Thymus (tissue), 14 donors: ENCODE measurements at places on chromosomes 6 and 20. TPM values are rescaled to one million over a fixed set of nuclear protein-coding genes. Genes with fewer than 3 reads are reported as not detected.

Gene ADA
- polyA plus RNA-seq: 61.1 TPM

Gene ZNF391
- 1.7 TPM for polyA plus RNA-seq

Gene MUC21
- 0.27 TPM for polyA plus RNA-seq

Gene HLA-DRB1
- 685 TPM for polyA plus RNA-seq

Gene ADGB
- polyA plus RNA-seq: 0.18 TPM

Gene HDGFL1
- polyA plus RNA-seq: under 0.01 TPM

Gene HSPA1L
- polyA plus RNA-seq: 2.4 TPM

Gene SCUBE3
- 0.14 TPM for polyA plus RNA-seq

Gene CD24
- polyA plus RNA-seq: 71.5 TPM

DNA sequence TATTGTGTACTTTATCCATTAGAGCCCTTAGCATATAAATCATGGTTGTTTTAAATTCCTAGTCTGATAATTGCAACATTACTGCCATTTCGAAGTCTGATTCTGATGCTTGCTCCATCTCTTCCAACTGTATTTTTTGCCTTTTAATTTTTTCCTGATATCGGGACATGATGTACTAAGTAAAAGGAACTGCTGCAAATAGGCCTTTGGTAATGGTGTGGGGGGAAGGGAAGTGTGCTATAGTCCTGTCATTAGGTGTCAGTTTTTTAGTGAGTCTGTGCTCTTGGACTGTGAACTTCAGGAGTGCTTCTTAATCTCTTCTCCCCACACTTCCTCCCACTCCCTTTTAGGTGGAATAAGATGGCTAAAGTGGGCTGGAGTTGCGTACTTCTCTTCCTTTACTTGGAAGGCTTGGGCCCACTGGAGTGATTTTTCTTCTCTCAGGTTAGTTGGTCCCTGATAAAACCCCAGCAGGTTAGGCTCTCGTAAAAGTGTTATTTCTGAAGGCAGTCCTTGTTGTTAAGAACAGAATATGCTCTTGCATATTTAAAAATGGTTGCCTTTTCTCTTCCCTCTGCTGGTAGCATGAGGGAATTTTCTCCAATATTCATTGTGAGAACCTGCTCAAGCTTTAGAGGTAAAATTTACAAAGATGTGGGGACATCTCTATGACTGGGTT, 18.1 kb downstream of the STXBP5 start:
- H3K4me3 ChIP-seq: no peak overlapping the region
- peaks cover 5% of the 10 kb centered on the region for H3K36me3 ChIP-seq
- no peaks in the 10 kb centered on the region for H3K4me1 ChIP-seq
- no peak overlapping the region for H3K27ac ChIP-seq
- DNase-seq: no peak

GRCh38 chr20:49672096-49672664, 41.5 kb downstream of the B4GALT5 start:
- no peaks in the 10 kb centered on the region for H3K27me3 ChIP-seq
- H3K27ac ChIP-seq: no peak overlapping the region
- H3K36me3 ChIP-seq: no peaks in the 10 kb centered on the region
- H3K4me3 ChIP-seq: no peak overlapping the region
- no peak for DNase-seq

DNA sequence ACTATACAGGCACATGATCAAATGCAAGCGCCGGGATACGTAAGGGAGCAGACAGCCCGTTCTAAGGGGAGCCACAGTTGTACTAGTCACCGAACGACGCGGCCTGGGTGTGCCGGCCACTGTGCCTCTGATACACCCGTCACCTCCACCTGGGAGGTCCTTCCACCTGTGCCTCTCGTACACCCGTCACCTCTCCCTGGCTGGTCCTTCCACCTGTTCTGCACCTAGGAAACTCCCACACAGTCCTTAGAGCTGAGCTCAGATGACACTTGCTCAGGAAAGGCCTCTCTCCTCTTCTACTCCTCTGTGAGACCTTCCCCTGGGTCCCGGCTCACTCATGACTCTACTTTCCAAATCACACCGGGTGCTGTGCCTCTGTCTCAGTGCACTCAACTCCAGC, 245.0 kb downstream of the TTLL2 start:
- H3K27me3 ChIP-seq: no peaks in the 10 kb centered on the region
- H3K27ac ChIP-seq: no peak overlapping the region
- H3K4me1 ChIP-seq: no peaks in the 10 kb centered on the region

DNA sequence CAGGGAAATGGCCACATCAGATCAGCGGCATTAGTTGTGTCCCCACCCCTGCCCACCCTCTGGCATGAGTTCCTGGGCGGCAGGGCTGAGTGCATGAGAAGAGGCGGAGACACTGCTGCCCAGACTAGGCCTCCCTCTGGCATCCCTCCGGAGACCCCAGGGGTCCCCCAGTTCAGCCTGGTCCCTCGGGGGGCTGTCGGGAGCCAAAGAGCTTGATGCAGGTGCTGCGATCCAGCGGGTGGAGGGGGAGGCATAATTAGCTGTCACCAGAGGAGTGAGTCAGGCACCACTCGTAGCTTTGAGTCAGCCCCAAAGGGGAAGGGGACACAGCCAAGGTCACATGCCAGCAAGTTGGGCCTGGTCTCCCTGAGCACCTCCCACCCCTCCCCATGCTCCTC, 34.5 kb downstream of the DLGAP4 start:
- H3K4me3 ChIP-seq: no peak overlapping the region
- H3K36me3 ChIP-seq: no peaks in the 10 kb centered on the region
- no peak for DNase-seq
- no peaks in the 10 kb centered on the region for H3K4me1 ChIP-seq
- H3K27me3 ChIP-seq: no peaks in the 10 kb centered on the region

- no peaks in the 10 kb centered on the region for H3K27me3 ChIP-seq
- peaks cover 10% of the 10 kb centered on the region for H3K4me1 ChIP-seq
- H3K4me3 ChIP-seq: no peak overlapping the region
- H3K36me3 ChIP-seq: no peaks in the 10 kb centered on the region
- DNase-seq: no peak
These were observed 57.7 kb downstream of the NFATC2 start for GRCh38 chr20:51484831-51485230.

- H3K4me1 ChIP-seq: no peaks in the 10 kb centered on the region
- no peak overlapping the region for H3K4me3 ChIP-seq
- DNase-seq: no peak
- no peaks in the 10 kb centered on the region for H3K27me3 ChIP-seq
- no peaks in the 10 kb centered on the region for H3K36me3 ChIP-seq
These were observed 258.2 kb upstream of the NT5E start for GRCh38 chr6:85191656-85192055.

GRCh38 chr6:167678102-167679101, 148.3 kb upstream of the AFDN start:
- no peak overlapping the region for H3K27ac ChIP-seq
- no peak for DNase-seq
- H3K27me3 ChIP-seq: peaks cover 68% of the 10 kb centered on the region
- H3K36me3 ChIP-seq: no peaks in the 10 kb centered on the region

GRCh38 chr20:23614163-23614562, 8.4 kb upstream of the CST9 start:
- no peak for DNase-seq
- no peaks in the 10 kb centered on the region for H3K36me3 ChIP-seq
- no peaks in the 10 kb centered on the region for H3K4me1 ChIP-seq
- H3K4me3 ChIP-seq: no peak overlapping the region

- no peak for DNase-seq
- H3K36me3 ChIP-seq: peaks cover 11% of the 10 kb centered on the region
- peak overlapping the region; percentile 68 for H3K4me3 ChIP-seq
- H3K27ac ChIP-seq: peak overlapping the region; percentile 38
- peaks cover 10% of the 10 kb centered on the region for H3K4me1 ChIP-seq
These were observed 381 bp upstream of the PEX7 start for GRCh38 chr6:136822046-136822375.

- no peak overlapping the region for H3K27ac ChIP-seq
- H3K36me3 ChIP-seq: no peaks in the 10 kb centered on the region
- no peak for DNase-seq
- H3K27me3 ChIP-seq: no peaks in the 10 kb centered on the region
- no peaks in the 10 kb centered on the region for H3K4me1 ChIP-seq
- H3K4me3 ChIP-seq: no peak overlapping the region
These were observed 367.2 kb downstream of the EPM2A start for GRCh38 chr6:145368075-145368474.

GRCh38 chr6:120214088-120214499, 864.5 kb upstream of the MAN1A1 start:
- no peak overlapping the region for H3K27ac ChIP-seq
- no peaks in the 10 kb centered on the region for H3K36me3 ChIP-seq
- H3K4me1 ChIP-seq: no peaks in the 10 kb centered on the region
- no peaks in the 10 kb centered on the region for H3K27me3 ChIP-seq
- no peak overlapping the region for H3K4me3 ChIP-seq
- DNase-seq: no peak

- H3K36me3 ChIP-seq: no peaks in the 10 kb centered on the region
- peaks cover 9% of the 10 kb centered on the region for H3K27me3 ChIP-seq
- H3K4me1 ChIP-seq: peaks cover 13% of the 10 kb centered on the region
- H3K27ac ChIP-seq: no peak overlapping the region
These were observed 77.7 kb upstream of the SLCO4A1 start for GRCh38 chr20:62564456-62565245.

- H3K4me1 ChIP-seq: no peaks in the 10 kb centered on the region
- DNase-seq: no peak
- no peak overlapping the region for H3K27ac ChIP-seq
These were observed 269.6 kb downstream of the KHDC1L start for GRCh38 chr6:72955666-72956065.

DNA sequence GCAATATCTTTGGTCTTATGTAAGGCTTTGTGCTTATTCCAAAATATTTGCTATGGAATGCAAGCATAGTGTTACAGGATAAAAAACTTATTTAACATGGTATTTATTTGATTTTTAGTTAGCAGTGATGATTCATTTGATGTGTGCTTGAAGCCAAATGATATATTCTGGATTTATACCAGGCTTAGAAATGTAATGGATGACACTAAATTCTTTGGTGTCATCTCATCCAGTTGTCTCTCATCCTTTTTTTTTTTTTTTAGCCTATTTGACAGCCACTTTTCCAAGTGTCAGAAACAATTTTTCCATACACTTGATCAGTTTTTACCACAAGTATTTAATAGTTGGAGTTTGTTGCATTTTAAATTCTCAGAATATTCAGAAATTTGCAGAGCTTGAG, 515.3 kb downstream of the CDKAL1 start:
- H3K4me1 ChIP-seq: no peaks in the 10 kb centered on the region
- H3K27ac ChIP-seq: no peak overlapping the region
- H3K36me3 ChIP-seq: no peaks in the 10 kb centered on the region
- no peaks in the 10 kb centered on the region for H3K27me3 ChIP-seq
- DNase-seq: no peak

DNA sequence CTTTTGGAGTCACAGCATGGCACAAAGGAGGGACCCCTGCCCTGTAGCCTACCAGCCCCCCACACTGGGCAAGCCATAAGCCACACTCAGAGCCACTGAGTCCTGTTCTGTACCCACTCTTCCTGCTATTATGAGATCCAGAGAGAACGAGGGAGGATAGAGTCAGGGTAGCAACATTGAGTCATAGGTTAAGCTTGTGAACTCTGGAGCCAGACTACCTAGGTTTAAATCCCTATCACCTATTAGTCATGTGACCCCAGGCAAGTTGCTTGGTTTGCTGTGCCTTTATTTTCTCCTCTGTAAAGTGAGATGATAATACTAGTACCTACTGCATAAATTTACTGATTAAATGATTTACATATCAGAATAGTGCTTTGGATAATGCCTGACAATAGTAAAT, 540 bp downstream of the CNBD2 start:
- no peak overlapping the region for H3K4me3 ChIP-seq
- H3K4me1 ChIP-seq: peaks cover 5% of the 10 kb centered on the region
- no peaks in the 10 kb centered on the region for H3K36me3 ChIP-seq
- no peak for DNase-seq

GRCh38 chr20:9736373-9736772, 102.5 kb downstream of the PAK5 start:
- H3K36me3 ChIP-seq: no peaks in the 10 kb centered on the region
- H3K27ac ChIP-seq: no peak overlapping the region
- H3K4me1 ChIP-seq: no peaks in the 10 kb centered on the region
- no peak for DNase-seq
- no peak overlapping the region for H3K4me3 ChIP-seq

DNA sequence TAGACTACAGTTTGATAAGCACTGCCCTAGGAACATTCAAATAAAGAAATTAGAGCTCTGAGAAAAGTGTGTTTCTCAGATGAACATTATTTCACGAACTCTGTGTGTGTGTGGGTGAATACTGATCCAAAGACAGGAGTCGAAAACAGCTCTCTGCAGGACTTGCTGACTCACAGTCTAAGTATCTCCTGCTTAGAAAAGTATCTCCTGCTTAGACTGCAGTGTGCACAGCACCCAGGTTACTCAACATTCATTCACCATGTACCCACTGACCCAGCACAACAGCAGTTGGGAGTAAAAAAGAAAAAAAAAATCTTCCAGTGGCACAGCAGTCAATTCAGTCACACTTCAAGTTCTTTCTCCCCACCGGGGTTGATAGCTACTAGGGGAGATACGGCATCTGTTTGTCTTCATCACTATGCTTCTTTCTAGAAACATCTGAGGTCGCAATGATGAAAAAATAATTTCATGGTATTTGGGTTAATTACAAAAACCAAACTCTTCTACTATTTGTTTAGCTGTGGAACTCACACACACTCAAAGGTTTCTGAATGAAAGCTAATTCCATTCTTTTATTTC, 48.0 kb downstream of the GCLC start:
- peaks cover 9% of the 10 kb centered on the region for H3K36me3 ChIP-seq
- no peaks in the 10 kb centered on the region for H3K4me1 ChIP-seq
- H3K27me3 ChIP-seq: no peaks in the 10 kb centered on the region
- H3K27ac ChIP-seq: no peak overlapping the region
- no peak for DNase-seq

DNA sequence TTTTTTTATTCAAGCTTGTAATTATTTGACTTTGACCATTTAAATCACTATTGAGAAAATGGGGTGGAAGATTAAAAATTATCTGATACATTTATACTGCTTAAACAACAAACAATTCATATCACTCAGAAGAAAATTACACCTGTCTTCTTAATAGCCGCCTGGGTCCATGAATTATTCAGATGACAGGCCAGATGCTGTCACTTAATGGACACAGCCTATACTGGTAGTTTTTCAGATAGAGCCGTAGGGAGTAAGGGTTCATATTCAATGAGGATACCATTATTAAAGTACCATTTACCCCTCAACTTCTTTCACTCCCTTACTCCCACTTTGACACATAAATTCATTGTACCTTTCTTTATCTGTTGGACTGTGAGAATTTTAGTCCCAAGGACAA, 1193.4 kb upstream of the MAP3K7 start:
- no peaks in the 10 kb centered on the region for H3K36me3 ChIP-seq
- H3K27me3 ChIP-seq: no peaks in the 10 kb centered on the region
- H3K4me1 ChIP-seq: no peaks in the 10 kb centered on the region
- no peak overlapping the region for H3K27ac ChIP-seq
- no peak overlapping the region for H3K4me3 ChIP-seq

- H3K36me3 ChIP-seq: no peaks in the 10 kb centered on the region
- no peaks in the 10 kb centered on the region for H3K4me1 ChIP-seq
- H3K27ac ChIP-seq: no peak overlapping the region
- H3K4me3 ChIP-seq: no peak overlapping the region
- DNase-seq: no peak
These were observed 47.6 kb upstream of the NOTCH4 start for GRCh38 chr6:32271429-32271828.
